ENCODE measurements at places on chromosomes 4 and X. TPM values are rescaled to one million over a fixed set of nuclear protein-coding genes. Genes with fewer than 3 reads are reported as not detected.

GRCh38 chr4:53674903-53675302 is 83.6 kb upstream of the LNX1 start:
- no peak for DNase-seq

ARHGAP36 gene
- not detected for total RNA-seq

SERTM2 gene
- total RNA-seq: not detected

MAGEA1 gene
- not detected for total RNA-seq

GSX2 gene
- not detected for total RNA-seq

All from CD4-positive, alpha-beta memory T cell (primary cell).